ENCODE measurements at places on chromosomes 11 and 22. TPM values are rescaled to one million over a fixed set of nuclear protein-coding genes. Genes with fewer than 3 reads are reported as not detected.
A peak's percentile ranks its signal among the peaks of the same experiment; 100 is the strongest.

GRCh38 chr22:44571566-44572413 lies 73.8 kb upstream of the RTL6 start:
- no peak for ATAC-seq

- ATAC-seq = no peak
Measured at GRCh38 chr11:121586750-121587149, 134.0 kb upstream of the SORL1-AS1 start.

DNA sequence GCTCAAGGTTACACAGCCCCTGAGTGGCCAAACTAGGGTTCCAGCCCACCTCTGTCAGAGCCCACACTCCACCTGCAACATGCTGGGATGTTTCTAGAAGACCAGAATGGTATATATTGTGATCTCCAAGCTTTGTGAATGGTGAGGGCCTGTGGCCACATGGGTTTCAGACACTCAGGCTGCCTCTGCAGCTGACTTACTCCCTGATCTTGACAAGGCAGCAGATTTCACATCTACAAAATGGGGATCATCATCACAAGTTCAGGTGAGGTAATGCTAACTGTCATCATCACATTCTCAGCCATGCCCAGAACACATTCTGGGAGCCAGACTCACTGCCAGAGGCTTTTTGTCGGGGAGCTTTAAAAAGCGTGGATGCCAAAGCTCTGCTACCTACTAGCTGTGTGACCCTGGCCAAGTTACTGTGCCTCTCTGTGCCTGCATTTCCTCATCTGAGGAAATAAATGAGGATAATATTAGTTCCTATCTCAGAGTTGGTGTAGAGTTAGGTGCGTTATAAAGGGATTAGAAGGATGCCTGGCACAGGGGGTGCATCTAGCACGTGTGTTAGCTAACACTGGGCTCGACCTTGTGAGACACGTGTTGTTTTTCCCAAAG lies 24.9 kb upstream of the WNT11 start:
- ATAC-seq = no peak

DNA sequence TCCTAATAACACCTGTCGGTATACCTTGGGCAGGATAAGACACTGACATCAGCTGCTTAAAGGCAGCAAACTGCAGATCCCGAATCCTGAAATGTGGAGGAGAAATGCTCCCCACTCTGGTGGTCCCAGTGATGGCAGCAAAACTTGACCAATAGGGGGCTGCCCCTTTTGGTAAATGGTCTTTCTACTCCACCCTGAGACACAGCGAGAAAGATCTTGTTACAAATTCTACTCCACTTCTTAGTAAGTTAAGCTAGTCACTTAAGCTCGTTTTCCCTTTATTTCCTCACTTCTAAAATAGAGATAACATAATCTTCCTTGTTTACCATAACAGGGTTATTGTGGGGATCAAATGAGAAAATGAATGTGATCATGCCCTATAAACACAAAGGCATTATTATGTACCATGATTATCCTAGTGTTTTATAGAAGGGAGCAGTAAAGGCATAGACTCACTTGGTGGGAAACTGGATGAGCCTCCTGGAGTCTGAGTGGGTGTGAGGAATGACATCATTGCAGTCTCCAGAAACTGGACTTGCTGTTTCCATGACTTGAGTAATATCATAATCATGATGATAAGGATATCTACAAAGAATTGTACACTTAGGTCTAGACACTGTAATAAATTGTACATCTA lies 50.9 kb downstream of the ENDOD1 start:
- ATAC-seq = no peak

GRCh38 chr11:2135648-2136201 lies 3.5 kb downstream of the IGF2 start:
- no peak for ATAC-seq

GRCh38 chr11:1205987-1206331 lies 16.9 kb upstream of the MUC5B start:
- ATAC-seq = no peak

- no peak for ATAC-seq
Measured at GRCh38 chr11:18100926-18101656, 4.8 kb downstream of the SAAL1 start.

DNA sequence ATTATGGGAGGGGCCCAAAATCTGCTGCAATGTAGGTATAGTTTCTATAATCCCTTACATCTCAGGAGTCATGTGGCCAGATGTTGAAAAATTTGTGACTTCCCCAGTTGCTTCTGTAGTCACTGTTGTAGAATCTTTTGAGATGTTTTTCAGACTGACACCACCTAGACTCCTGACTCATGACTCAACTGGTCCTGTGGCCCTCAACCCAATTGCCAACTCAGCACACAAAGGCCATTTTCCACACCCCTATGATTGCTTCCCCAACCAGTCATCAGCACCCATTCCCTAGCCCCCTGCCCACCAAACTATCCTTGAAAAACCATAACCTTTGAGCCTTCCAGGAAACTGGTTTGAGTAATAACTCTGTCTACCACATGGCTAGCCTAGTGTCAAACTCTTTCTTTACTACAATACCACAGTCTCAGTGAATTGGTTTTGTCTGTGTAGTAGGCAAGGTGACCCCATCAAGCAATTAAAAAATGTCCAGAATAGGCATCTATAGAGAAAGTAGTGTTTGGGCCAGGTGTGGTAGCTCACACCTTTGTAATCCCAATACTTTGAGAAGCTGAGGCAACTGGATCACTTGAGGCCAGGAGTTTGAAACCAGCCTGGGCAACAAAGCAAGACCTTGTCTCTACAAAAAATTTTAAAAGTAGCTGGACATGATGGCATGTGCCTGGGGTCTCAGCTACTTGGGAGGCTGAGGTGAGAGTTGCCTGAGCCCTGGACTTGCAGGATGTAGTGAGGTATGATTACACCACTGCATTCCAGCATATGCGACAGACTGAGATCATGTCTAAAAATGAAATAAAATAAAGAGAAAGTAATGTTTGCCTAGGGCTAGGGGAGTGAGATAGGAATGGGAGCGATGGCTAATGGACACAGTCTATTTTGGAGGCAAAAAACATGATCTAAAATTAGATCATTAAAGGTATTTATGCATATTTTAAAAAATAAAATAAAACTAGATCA lies 24.1 kb upstream of the FEZ1 start:
- no peak for ATAC-seq

DNA sequence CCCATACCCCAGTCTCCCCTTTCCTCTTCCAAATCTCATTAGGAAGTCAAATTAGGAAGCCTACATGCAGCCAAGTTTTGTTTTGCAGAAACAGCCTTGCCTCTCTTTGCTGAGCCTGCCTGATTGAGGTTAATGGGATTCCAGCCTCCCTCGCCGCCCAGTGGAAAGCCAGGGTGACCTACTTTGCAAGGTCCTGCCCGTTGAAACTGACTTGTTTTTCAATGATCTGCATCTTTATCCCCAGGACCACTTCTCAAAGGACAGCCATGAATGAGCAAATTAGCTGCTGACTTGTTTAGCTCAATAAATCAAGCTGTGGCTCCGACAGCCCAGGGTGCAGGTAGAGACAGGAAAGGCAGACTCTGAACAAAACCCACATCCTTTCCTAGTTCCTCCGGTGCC lies 110.4 kb downstream of the RRAS2 start:
- ATAC-seq = no peak

DNA sequence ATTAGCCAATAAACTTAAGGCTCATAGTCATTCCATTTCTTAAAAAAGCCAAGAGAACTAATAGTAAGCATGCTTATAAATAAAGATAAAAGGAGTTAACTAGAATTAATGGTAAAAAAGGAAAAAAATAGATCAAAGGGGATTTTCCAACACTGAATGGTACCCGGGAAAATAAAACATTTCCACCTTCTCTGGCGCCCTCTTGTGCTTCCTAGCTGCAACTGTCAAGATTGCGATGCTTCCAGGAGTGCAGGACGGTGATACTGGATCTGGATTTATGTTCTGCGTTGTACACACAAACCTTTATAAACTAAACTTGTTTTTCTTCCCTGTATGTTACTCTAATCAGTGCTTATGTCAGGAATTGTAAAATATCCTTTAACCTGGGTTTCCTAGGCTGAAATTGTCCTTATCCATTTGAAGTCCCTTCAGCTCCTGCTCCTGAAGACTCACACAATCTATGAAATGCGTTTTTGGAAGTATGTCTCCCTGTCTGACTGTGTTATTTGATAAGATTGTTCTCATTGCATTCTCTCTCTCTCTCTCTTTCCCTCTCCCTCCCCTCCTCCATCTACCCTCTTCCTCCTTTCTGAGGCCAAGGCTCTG lies 9.6 kb upstream of the HTATIP2 start:
- ATAC-seq = no peak

- ATAC-seq = no peak
Measured at GRCh38 chr11:26891501-26891900, 102.4 kb upstream of the FIBIN start.

- ATAC-seq = no peak
Measured at GRCh38 chr22:30158277-30158676, 78.0 kb downstream of the HORMAD2 start.

GRCh38 chr11:36122671-36123070 lies 166.6 kb downstream of the COMMD9 start:
- no peak for ATAC-seq

DNA sequence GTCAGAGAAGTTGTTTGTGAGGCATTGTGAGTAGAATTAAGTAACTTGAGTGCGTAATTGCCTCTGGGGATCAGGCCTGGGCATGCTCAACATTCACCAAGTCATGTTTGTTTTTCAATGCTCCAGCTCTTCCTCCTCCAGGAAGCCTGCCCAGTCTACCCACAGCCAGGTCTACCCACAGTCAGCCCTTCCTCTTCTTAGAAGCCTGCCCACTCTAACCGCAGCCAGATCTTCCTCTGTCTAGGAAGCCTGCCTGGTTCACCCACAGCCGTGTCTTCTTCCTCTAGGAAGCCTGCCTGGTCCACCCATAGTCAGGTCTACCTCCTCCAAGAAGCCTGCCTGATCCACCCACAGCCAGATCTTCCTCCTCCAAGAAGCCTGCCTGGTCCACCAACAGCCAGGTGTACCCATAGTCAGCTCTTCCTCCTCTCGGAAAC lies 25.0 kb downstream of the LRP5 start:
- peak; percentile 55 for ATAC-seq

DNA sequence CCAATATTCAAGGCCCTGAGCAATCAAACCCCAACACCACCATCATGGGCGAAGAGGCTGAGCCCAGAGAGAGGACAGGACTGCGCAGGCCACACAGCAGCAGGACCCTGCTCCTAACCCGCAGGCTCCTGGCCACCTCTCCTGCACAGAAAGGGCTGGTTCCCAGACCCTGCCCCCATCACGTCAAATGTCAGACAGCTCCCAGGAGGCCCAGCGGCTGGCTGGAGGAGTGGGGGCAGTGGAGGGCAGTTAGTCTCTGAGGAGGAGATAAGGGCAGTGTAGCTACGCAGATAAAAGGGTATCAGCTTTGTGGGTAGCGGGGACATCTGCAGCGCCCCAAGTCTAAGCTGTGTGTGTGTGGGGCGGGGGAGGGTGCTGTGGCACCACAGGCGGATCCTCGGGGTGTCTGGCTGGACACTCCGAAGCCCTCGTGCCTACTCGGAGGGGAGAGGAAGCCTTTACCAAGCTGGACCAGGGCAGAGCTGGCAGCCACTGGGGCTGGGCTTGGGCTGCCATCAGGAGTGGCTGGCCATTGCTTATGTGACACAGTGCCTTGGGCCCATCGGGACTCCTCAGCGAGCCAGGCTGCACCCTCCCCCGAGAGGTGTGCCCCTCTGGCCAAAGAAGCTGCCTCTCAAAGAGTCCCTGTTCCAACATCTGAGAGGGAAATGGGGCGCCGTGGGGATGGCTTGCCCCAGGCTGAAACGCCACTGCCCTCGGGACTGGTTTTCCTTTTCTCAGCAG lies 21.5 kb downstream of the FADS3 start:
- no peak for ATAC-seq

- ATAC-seq = peak; percentile 55
Measured at GRCh38 chr11:128686745-128687177, 7.1 kb upstream of the FLI1 start.

- ATAC-seq = no peak
Measured at GRCh38 chr11:67270256-67271204, 4.3 kb downstream of the GRK2 start.

- ATAC-seq = no peak
Measured at GRCh38 chr22:49589301-49589700, 238.4 kb downstream of the BRD1 start.

DNA sequence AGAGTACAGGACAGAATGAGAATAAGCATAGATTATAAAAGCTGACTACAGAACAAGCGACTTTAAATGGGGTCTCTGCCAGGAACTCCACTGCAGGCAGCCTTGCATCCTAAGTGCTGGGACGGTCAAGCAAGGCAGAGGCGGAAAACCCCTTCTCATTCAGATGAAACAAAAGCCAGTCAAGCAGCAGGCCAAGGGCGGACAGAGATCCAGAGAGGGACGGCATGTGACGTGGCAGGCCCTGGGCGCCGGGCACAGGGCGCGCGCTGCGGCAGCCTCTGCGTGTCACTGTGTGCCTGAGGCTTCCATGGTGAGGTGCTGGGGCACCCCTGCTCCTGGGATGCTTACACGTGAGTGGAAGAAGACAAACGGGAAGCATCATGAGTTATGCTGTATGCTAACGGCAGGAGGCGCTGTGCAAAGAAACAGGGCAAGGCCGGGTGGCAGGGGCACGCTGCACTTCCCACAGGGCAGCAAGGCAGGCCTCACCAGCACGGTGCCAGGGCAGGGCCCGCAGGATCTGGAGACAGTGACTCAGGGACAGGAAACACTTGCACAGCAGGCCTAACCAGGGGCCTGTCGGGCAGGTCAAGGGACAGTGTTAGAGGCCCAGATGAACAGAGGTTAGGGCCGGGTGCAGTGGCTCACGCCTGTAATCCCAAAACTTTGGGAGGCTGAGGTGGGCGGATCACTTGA lies 6.2 kb downstream of the TOLLIP start:
- peak; percentile 87 for ATAC-seq

- ATAC-seq = no peak
Measured at GRCh38 chr11:126394036-126394435, 38.5 kb downstream of the ST3GAL4 start.

DNA sequence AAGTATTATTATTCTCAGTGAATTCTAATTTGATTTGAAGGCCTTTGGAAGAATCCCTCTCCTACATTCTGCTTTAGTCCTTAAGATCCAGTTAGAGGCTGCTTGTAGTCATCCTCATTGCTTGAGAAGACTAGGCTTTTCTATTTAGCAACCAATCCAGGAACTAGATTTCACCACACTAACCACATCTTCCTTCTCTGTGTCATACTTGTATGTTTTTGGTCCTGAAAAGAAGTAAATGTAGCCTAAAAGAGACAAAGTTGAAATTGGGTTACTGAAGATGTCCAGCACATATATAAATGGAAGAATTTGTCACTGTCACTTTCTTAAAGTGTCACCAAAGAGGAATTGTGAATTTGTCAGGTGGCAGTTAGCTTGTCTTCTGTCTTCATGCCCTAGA lies 46.6 kb upstream of the MMP7 start:
- no peak for ATAC-seq

KRTAP5-7 gene
- total RNA-seq = 0.16 TPM

KRTAP5-8 gene
- total RNA-seq = 0.32 TPM

HTR3B gene
- 0.28 TPM for total RNA-seq

TTC12 gene
- total RNA-seq = 11.8 TPM

CRYBB3 gene
- 0.64 TPM for total RNA-seq

USP35 gene
- 3.5 TPM for total RNA-seq

OR4C45 gene
- total RNA-seq = not detected

BEST1 gene
- total RNA-seq = 0.44 TPM

FGF4 gene
- total RNA-seq = not detected

MYOD1 gene
- not detected for total RNA-seq

CRYBB1 gene
- total RNA-seq = not detected

Measured in esophagus mucosa (tissue), 1 donor.